Right cardiac atrium (tissue), 5 donors: ENCODE measurements at places on chromosomes 4 and X. TPM values are rescaled to one million over a fixed set of nuclear protein-coding genes. Genes with fewer than 3 reads are reported as not detected.
A peak's percentile ranks its signal among the peaks of the same experiment; 100 is the strongest.

AMER1 gene
- total RNA-seq = 5.7 TPM

- DNase-seq = no peak
Measured at GRCh38 chr4:40843696-40844095, 93.9 kb downstream of the NSUN7 start.

GRCh38 chrX:13899607-13900006, 82.7 kb upstream of the GPM6B start:
- DNase-seq = no peak

- DNase-seq = no peak
Measured at GRCh38 chr4:73507541-73507940, 26.0 kb downstream of the AFM start.

GRCh38 chrX:15277604-15278003, 7.7 kb upstream of the ASB9 start:
- DNase-seq = no peak

L1CAM gene
- 9.2 TPM for total RNA-seq

GRCh38 chr4:175246941-175247340, 328.8 kb downstream of the ADAM29 start:
- DNase-seq = no peak

- peak; percentile 62 for DNase-seq
Measured at GRCh38 chr4:173680278-173680677, 150.2 kb upstream of the HAND2 start.

- DNase-seq = no peak
Measured at GRCh38 chr4:39285111-39285795, 80.9 kb downstream of the RFC1 start.

DNA sequence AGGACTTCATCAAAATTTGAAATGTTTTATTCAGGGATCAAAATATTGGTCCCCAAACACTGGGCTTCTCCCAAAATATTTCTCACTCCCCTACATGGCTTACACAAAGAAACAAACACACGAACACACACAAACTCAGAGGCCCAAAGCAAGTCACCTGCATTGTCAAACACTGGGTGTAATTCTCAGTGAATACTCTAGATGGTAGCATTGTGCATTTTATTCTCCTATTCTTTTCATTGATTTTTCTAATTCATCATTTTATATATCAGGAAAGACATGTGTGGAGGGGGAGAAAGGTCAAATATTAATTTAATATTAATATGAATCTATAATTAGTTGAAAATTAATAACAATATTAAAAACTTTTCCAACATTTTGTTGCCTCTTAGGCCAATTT, 72.3 kb upstream of the TNMD start:
- no peak for DNase-seq

DNA sequence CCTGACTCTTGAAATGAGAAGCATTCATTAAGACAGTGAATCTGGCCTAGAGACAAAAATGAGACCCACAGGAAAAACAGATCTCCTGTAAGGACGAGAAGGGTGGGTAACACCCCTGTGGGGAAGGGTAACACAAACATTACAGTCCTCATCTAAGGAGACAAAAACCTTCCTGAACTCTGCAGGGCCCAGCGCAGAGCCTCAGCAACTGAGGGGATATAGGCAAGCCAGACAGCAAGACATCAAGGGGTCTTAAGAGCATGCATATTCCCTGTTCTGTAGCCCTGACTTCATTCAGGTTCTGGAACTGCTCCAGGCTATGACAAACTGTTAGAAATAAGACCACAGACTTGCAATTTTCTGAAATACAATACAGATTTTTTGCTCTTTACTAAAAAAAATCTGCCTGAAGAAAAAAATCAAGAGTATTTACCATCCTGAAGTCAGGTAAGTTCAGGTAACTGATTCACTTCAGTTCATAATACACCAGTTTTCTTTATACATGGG, 15.5 kb downstream of the COX18 start:
- no peak for DNase-seq

RTL5 gene
- total RNA-seq = 4.6 TPM

DNA sequence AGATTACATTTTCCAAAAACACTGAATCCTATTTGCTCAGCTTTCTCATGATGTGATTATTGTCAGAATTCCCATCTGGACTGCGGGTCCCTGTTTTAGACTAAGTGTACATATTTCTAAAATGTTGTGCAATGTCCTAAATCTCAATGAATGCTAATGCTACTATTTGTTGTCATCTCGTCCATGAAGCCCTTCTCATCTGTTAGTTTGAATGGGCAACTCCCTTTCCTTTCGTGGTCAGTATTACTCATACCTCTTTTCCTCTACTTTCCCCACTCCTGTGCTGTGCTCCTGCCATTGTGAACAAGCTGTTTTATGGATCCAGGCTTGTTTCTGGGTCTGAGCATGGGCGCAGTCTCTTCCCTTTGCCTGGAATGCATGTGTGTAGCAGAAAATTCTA, 91.0 kb downstream of the MID1 start:
- no peak for DNase-seq

- no peak for DNase-seq
Measured at GRCh38 chr4:2685541-2685940, 70.6 kb downstream of the TNIP2 start.

GRCh38 chrX:134251241-134251640, 14.3 kb downstream of the CCDC160 start:
- DNase-seq = no peak

GRCh38 chr4:10316851-10317250, 140.4 kb downstream of the ZNF518B start:
- DNase-seq = no peak

DNA sequence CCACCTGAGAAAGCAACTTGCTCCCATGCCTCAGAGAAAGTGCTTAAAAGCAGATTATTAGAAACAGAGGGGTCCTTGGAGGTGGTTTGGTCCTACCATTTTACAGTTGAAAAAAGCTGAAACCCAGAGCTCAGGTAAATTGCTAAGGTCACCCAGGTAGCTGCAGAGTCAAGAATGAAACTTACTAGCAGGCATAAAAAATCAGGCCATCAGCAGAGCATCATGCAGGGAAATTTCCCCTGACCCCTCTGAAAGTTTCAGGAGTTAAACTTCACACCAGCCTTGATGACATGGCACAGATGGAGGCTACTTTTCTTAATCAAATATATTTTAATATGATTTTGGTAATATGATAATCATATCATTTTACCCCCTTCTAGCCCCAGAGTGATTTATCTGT, 70.3 kb downstream of the IRF2 start:
- DNase-seq = no peak

- no peak for DNase-seq
Measured at GRCh38 chr4:69493515-69493914, 2.2 kb downstream of the UGT2B4 start.
